ENCODE measurements at places on chromosomes 11 and 22. TPM values are rescaled to one million over a fixed set of nuclear protein-coding genes. Genes with fewer than 3 reads are reported as not detected.

The ANO3 gene
- 1.8 TPM for total RNA-seq

The YPEL1 gene
- 2.3 TPM for total RNA-seq

The SORL1 gene
- total RNA-seq, result 17.9 TPM

- no peaks in the 10 kb centered on the region for H3K27me3 ChIP-seq
- peak within 1 kb of the TSS; percentile 17 for H3K27ac ChIP-seq
- no peak for DNase-seq
- H3K4me1 ChIP-seq, result no peaks in the 10 kb centered on the region
Observed at GRCh38 chr22:39097098-39098020, at the start of gene APOBEC3H. APOBEC3H (plus strand) TSS chr22:39097244; CDS start chr22:39100279, 3,035 bp downstream.

Measured in uterus (tissue), 4 donors.